AML-193 (cell line): ENCODE measurements at places on chromosomes 13 and 19.

DNA sequence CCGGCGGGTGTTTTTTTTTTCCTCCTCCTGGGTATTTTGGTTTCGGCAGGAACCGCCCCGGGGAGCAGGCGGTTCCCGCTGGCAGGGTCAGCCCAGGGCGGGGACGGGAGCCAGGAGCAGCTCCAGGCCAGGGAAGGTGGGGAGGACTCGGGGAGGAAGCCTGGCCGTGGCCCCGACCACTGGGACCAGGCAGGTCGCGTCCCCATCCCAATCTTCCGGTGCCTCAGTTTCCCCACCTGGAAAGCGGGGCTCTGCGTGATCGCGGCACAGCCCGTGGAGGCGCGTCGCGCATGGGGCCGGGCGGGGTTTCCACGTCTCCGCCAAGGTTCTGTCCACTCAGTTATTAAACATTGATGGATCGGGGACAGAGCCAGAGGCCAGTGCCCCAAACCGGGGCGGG lies 34.8 kb downstream of the IL12RB1 start:
- DNase-seq, result no peak

DNA sequence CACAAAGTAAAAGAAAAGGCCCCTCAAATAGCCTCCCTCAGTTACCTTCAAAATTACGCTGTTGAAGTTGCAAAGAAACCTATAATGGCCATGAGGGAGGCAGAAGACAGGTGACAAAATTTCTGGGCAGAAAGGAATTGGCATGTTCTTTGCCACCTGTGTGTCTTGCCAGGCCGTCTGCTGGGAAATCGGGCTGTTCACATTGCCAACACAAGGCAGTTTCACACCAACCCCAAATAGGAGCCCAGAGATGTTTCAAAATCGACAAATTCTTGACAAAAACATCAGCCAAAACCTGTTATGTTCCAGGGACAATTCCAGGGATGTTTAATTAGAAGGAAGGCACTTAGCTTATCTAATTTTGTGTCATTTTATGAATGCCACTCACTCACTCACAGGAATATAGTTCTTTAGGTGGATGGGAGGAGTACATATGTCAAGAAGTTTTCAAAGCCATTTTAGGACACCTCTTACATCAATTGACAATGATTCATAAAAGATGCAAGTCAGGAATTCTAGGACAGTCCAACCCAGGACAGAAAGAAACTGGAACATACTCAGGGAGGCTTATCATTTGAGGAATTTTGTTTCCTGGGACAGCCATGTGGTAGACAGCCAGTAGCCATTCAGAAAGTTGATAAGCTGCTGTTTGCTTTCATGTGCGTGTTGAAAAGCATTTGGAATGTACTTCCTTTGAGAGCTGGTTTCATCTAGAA lies 164.5 kb downstream of the RGCC start:
- no peak for DNase-seq

DNA sequence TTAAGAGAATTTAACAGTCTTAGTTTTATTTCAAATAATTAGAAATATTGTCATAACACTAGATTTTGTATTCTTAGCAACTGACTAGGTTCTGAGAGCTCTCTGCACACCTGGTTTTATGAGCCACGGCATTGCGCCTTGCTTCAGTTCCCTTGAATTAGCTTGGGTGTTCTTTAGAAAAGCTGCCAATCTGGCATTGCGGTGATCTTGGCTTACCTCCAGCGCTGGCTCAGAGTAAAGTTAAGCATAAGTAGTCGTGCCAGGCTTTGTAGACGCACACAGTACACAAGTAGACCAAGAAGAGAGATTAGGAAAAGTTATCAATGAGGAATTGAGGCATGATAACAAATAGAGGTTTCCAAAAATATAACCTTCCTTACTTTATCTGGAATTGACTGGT lies 45.7 kb downstream of the TPP2 start:
- DNase-seq, result no peak

DNA sequence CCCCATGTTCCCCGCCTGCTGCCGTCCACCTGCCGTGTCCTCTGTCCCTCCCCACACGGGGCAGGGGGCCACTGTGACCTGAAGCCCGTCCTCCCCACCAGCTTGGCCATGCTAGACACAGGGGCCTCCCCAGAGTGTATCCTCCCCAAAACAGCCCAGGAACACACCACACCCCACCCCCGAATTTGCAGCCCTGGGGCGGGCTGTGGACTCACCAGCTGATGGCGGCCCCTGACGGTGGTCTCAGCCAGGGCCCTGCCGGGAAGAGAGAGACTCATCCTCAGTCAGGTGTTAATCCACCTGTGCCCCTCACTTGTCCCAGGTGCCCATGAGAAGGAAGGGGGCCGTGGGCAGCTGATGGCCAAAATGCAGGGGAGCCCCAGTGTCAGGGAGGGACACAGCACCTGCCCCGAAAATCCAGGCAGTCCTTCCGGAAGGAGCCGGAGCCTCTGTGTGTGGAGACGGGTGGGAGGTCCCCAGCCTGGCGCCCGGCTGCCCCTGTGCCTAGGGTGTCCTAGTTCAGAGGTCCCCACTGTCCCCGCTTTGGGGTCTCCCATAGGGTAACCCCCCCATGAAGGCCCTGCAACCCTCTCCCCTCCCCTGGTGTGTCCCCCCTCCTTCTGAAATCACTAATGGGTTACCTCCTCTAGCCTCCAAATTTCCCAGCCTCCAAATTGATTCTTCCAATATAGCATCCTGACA lies 39.3 kb upstream of the TCF3 start:
- no peak for DNase-seq

- no peak for DNase-seq
These were observed 12.9 kb downstream of the LONP1 start for GRCh38 chr19:5706876-5707573.

DNA sequence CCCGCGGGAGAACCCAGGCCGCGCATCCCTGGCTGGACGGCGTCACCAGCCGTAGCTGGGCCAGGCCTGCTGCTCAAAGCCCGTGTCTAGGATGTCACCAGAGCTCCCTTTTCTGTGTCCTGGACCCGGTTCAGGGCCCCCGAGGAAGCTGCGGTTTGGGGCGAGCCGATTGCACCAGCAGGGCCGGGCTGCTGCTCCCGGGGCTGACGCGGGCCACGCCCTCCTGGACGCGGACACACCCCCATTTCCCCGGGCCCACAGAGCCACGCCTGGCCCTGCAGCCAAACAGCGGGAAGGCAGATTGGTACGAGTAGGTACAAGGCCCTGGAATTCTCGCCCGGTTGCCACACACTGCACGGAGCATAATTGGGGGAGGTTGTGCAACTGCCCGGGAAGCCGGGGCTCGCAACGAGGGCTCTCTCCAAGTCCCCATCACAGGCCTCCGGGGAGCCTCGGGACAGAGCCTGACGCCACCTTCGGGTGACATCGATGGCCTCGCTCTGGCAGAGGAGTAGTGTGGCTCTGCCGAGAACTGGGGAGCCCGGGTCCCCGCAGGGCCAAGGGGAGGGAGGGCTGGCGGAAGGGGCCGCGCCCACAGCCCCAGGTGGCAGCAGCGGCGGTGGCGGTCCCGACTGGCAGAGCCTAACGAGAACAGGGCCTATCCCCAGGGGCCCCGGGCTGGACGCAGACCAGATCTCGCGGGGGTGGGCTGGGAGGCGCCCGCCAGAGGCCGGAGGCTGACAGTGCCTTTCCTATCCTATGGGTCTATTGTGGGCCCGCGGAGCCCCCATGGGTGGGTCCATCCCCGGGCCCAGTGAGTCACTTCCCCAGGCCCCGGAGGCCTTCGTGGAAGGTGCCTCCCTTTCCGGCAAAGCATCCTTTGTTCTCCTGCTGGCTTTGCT lies 23.5 kb downstream of the KCTD15 start:
- DNase-seq, result peak; percentile 80

- no peak for DNase-seq
These were observed 15.4 kb downstream of the UBXN6 start for GRCh38 chr19:4441994-4442818.

GRCh38 chr19:46344363-46344762 lies 2.5 kb upstream of the PPP5C start:
- DNase-seq, result no peak

DNA sequence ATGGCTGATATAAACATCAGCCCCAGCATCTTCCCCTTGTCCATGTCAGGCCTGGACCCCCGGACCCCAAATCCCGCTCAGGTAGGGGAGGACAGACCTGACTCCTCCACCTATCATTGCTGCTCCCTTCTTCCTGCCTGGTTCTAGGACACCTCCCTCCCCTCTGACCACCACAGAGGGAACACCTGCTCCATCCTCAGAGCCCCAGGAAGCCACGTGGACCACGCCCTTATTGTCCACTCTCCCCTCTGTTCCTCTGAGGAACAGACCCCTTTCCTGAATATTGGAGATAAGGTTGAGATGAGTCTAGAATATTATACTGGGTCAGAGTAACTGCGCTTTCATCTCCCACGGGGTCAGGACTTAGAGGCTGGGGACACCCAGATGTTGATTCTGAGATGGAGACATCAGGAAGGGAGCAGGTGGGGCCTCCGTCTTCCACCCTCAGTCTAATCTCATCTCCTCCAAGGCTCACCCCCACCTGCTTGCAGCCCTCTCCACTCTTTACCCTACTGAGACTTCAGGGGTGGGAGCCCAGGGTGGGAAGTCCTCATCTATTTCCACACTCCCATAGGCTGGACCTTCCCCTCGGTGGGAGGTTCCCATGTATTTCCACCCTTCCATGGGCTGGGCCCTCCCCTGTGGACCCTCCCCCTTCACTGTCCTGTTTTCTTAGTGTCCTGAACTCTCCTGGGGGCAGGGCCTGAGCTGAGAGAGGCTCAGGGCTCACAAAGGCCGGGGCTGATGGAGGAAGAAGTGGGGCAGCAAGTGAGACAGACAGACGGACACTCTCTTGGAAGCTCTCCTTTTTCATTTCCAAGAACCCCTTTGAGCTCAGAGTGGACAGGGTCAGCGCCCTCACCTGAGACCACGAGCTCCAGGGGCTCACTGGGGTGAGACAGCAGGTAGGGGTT lies 2.7 kb downstream of the LILRA4 start:
- no peak for DNase-seq
